ENCODE measurements at places on chromosomes 2 and 18.
A peak's percentile ranks its signal among the peaks of the same experiment; 100 is the strongest.

DNA sequence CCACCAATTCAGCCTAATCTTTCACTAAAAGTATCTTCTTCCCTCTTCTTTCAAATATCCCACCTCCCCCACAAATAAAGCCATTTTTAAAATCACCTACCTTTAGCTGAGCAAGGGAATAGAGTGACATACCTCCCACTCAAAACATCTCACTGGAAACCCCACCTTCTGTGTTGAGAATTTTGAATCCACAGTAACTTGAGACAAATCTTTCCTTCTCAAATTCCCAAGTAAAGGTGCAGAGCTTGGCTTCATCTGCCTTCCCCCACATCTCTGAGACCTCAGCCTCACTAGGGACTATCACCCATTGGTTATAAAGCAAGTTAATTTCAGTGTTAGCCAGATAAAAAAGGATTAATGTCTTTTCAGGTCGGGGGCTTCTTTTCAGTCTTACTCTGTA, 180.4 kb downstream of the INO80D start:
- DNase-seq = no peak

GRCh38 chr2:202094426-202094986, 21.5 kb downstream of the KIAA2012 start:
- DNase-seq = no peak

- DNase-seq = no peak
These were observed 66.2 kb downstream of the MAP4K4 start for GRCh38 chr2:101763496-101764333.

GRCh38 chr2:231522418-231523180, 7.6 kb downstream of the NMUR1 start:
- no peak for DNase-seq

GRCh38 chr2:172588931-172589330, 33.0 kb downstream of the PDK1 start:
- no peak for DNase-seq

- no peak for DNase-seq
These were observed 51.4 kb downstream of the SMCHD1 start for GRCh38 chr18:2706903-2707302.

DNA sequence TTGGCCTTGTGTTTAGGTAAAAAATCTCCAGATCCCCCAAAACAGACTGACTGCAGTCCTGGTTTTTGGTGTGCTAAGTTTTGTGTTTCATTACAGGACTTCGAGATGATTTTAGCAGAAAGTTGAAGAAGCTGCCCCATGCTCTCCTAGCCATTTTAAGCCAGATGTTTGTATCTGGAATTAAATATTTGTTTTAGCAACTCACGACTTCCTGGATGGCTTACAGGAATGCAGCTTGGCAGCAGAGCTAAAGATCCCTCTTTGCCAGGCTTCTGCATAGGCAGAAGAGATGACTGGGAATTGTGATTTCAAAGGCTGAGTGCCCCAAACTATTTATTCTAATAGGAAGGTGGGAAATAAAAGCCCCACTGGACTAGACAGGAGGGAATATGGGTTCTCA, 31.1 kb downstream of the ONECUT2 start:
- DNase-seq = no peak

- no peak for DNase-seq
These were observed 183.3 kb downstream of the CAMKMT start for GRCh38 chr2:44545005-44545404.

GRCh38 chr2:172220121-172220520, 117.4 kb upstream of the DLX2 start:
- no peak for DNase-seq

- DNase-seq = no peak
These were observed 98.4 kb downstream of the COLEC12 start for GRCh38 chr18:402129-402528.

DNA sequence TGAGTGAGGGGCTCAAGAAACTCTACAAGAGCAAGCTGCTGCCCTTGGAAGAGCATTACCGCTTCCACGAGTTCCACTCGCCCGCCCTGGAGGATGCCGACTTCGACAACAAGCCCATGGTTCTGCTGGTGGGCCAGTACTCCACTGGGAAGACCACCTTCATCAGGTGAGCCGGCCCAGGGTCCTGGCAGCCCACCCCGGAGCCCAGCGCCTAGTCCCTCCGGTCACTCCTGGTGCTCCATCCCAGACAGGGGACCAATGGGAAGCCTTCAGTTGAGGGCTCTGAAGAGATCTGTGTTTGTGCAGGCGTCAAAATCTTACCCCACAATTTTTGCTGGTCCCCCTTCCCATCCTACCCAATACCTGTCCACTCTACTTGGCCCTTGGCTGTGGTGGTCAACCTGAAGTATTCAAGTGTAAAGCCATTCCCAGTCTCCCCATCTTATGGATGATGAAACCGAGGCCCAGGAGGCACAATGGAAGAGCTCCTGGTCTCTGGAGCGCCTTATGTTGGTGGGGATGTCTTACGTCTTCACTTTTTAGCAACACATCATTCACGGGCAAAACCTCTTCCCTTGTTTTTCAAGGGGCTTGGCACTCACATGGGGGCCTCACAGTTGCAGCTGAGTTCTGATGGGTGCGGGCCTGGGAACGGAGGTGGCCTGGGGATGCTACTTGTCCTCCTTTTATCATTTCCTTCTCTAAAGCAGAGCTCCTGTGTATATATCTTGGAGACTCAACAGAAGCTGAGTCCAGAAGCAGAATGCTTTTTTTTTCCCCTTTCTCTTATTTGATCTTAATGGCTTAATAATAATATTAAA, 941 bp downstream of the EHD3 start:
- DNase-seq = no peak

DNA sequence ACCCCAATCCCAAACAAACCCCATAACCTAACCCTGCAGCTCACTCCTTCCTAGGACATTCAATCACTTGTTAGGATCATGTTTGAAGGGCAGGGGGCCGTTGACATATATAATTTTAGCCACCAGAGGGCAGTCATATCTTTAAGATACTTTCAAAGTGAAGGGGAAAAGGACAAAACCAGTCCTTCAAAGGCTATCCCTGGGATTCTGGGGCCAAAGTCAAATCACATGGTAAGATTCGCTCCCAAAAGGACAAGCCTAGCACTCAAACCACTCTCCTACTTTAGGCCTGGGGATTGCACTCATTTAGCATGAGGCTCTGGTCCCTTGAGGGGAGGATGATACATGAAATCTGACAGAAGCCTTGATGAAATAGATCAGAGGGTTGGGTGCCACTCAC, 44.6 kb downstream of the HAUS1 start:
- DNase-seq = peak; percentile 37

GRCh38 chr2:88857274-88857741, 165.8 kb downstream of the RPIA start:
- no peak for DNase-seq
